GOT3 (cell line): ENCODE measurements at places on chromosomes 11 and 22.

DNA sequence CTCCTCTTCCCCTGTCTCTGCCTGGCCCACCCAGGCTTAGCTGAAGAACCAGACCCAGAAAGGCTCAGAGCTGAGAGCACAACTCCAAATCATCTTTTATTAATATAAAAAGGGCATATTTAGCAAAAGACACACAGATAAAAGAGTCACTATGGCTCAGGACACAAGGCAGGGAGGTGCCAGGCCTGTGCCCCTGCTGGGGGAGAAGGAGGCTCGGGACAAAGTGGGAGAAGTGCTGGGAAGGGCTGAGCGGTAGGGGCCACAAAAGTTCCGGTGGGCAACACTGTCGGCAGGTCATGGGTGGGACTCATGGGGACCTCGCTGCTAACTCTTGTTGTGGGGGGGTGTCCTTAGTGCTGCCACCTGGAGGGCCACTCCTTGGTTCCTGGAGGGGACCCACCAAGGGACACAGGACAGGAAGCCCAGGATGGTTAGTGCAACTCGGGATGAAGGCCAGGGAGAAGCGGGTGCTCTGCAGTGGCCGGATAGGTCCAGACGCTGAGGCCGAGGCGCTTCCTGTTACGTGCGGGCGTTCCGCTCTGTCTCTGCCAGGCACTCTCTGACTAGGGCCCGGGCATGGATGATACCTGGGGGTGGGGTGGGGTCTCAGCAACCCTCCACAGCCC, 1.4 kb upstream of the PITPNM1 start:
- DNase-seq = no peak

DNA sequence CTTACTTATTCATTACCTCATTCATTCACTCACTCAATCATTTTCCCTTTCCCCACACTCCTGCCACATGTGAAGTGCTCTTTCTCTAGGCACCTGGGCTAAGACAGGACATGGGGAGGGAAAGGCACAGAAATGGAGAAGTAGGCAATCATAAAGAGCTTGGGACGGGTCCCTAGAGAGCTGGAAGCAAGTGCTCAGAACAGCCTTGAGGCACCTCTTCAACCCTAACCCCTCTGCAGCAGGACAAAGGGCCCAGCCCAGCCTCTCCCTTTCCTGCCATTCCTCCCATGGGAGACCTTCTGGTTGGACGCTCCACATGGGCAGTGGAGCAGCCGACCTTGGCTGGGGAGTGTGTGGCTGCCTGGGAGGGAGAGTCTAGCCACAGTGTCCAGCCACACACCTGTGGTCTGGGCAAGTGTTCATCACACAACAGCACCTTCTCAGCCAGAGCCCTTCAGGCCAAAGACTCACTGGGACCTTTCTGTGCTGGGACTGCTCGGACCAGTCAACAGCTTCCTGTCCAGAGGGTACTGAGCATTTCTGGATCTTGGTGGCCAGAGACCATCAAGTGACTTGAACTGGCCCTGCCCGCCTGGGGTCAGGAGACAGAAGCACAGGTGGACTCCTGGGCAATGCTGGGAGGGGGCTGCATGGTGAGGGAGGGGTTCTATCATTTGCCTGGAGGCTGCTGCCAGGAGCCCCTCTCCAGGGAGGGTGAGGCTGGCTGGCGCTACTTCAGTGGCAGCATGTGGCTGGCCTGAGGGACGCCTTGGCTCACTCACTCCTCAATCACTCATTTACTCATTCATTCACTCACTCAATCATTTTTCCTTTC, 1.0 kb upstream of the MUC5AC start:
- DNase-seq = no peak

GRCh38 chr11:130600616-130601015, 152.2 kb downstream of the ADAMTS15 start:
- no peak for DNase-seq

GRCh38 chr11:87871056-87871455, 304.2 kb downstream of the RAB38 start:
- DNase-seq = no peak

GRCh38 chr22:37044634-37045625, 6.6 kb upstream of the KCTD17 start:
- no peak for DNase-seq

DNA sequence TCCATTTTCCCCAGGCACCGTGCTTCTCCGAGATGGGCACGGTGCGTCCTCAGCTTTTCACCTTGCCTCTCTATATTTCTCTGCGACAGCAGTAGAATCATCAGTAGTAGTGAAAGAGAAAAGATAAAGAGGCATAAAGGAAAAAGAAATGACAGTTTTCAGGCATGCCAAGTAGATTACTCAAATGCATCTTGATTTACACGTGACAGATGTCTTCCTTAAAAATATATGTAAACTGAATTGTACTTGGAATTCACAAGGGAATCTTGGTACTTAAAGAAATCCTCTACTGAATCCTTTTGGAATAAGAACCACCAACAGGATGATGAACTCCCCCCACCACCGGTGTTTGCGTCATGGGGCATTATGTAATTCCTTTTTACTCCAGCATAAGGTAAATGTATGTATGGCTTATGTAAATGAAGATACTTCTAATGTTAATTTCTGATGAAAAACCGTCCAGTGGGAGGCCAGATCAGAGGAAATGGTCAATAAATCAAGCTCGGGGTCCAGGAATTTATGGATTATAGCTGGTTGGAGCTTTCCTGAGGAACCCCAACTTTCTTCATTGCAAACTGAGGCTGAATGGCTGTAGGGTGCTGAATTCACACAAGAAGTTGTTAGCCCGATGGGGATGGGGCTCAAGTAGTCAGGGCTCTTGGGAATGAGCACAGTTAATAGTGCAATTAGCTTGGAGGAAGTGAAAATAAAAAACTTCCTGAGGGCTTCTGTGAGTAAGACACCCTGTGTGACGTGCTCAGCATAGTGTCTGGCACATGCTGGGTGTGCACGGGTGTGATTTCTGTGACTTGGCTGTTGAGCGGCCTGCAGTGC, 630.4 kb downstream of the OPCML start:
- DNase-seq = no peak
